ENCODE measurements at places on chromosomes 5 and 9.

GRCh38 chr5:72625332-72625731 lies 118.1 kb upstream of the ZNF366 start:
- no peak for DNase-seq

DNA sequence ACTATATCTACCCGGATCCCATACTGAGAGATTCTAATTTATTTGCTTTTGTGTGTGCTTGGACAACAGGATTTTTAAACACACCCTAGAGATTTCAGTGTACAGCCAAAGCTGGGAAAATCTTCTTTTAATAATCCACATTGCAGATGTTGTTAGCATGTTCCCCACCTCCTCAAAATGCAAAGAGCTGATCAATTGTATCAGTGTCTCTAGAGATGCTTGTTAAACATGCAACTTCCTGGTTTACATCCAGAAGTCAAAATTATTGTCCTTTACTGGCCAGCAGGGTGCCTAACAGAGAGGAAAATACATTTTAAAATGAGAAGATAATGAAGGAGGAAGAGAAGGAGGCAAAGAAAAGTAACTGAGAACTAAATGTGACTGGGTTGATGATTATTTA lies 793.3 kb downstream of the SEMA5A start:
- DNase-seq, result no peak

- no peak for DNase-seq
These were observed 513.7 kb upstream of the PTGER4 start for GRCh38 chr5:40165789-40166728.

- no peak for DNase-seq
These were observed 77.9 kb downstream of the ANXA1 start for GRCh38 chr9:73229543-73229942.

DNA sequence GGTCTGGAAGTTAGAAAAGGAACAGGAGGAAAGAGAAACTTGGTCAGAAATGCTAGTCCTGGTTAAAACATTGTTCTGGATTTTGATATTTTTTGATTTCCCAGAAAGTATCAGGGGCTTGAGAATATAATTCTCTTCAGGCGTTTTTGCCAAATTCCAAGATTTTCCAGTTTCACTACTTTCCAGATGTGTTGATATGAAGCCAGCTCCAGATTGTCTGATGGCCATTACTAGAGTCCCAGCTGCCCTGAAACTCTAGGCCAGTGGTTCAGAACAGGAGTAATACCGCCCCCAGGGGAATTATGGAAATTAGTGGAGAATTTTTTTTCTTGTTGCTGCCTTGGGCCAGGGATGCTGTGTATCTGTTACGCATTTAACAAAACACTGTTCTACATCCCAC lies 88.6 kb downstream of the KCNN2 start:
- no peak for DNase-seq

DNA sequence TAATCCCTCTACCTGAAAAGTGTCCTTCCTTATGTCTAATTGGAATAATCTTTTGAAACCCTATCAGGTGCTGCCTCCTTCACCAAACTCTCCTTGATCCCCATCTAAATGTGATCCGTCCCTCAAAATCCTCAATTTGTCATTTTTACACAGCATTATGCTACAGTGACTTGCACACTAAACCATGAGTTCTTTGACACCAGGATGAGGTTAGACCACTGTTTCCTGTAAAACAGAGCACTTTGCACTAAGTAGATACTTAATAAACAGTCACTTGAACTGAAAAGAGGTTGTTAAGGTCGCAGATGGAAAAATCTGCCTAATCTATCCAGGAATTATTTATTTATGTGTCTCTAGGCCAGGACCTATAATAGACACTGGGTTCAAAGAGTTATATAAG lies 44.2 kb upstream of the TLX3 start:
- no peak for DNase-seq

DNA sequence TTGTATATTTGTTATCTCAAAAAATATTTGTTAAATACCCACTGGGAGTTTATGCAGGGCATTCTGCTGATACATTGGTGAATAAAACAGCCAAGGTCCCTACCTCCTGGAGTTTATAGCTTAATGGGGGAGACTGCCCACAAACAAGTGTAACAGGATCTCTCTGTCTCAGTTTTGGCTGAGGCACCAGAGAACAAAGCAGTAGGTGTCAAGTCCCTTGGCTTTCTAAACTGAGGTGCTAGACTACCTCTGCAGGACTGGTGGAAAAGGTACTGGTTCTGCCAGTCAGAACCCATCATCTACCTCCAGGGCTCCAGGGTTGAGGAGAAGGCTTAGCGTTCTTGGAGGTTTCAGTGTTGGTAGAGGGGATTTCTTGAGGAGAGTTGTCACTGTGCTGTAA lies 188.4 kb upstream of the ELL2 start:
- DNase-seq, result no peak

- DNase-seq, result no peak
These were observed 23.1 kb downstream of the ADRB2 start for GRCh38 chr5:148849461-148849860.

DNA sequence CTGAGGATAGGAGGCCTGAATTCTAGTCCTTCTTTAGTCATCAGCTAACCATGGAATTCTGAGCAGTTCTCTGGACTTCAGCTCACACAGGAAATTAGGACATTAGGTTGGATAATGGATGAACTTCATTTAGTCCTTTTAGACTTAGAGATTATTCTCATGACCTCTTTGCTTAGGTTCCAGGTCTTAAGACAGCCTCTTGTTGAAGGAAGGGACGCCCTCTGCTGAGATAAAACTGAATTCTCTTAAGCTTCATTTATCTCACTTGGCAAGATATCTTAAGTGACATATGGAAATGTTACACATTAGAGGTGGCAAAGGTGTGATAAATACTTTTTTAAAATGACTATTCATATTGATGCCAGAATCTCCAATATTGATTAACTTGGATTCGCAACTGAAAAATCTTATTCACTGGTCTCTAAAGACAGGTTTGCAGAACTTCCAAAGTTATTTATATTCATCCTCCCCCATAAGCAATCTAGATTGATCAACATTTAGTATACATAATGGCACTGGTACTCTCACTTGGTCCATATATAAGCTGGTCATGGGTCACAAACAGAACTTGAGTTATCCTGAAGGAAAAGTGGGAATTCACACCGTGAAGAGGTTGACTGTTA lies 16.9 kb upstream of the ZNF366 start:
- peak; percentile 72 for DNase-seq

DNA sequence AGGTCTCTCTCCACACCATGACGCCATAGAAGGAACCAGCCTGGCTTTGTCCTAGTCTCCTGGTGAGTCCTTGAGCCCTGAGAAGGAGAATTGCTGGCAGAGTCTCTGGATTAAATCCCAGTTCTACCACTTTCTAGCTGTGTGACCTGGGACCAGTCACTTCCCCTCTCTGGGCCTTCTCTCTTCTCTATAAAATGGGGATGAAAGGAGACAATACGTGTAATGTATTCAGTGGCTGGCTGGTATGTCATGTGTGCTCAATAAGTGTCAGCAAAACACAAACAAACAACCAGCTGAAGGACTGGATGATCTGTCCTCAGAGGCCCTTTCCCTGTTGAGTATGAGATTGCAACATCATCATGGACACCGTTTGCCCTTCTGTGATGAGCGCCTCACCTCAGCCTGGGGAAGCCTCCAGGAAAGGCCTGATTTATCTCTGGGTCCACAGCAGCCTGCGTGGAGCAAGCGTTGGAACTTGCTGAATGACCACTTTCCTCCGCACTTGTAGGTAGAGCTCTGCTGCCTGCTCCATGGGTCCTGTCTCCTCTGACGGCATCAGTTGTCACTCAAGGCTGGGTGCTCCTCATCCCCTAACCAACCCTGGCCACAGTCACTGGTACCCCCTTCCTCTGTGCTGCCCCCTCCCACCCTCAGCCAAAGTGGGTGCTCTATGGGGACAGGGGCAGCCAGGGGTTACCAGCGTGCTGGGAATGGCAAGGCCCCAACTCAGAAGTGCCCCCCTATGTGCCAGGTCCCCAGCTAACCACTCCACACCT lies 3.6 kb upstream of the NR5A1 start:
- no peak for DNase-seq

DNA sequence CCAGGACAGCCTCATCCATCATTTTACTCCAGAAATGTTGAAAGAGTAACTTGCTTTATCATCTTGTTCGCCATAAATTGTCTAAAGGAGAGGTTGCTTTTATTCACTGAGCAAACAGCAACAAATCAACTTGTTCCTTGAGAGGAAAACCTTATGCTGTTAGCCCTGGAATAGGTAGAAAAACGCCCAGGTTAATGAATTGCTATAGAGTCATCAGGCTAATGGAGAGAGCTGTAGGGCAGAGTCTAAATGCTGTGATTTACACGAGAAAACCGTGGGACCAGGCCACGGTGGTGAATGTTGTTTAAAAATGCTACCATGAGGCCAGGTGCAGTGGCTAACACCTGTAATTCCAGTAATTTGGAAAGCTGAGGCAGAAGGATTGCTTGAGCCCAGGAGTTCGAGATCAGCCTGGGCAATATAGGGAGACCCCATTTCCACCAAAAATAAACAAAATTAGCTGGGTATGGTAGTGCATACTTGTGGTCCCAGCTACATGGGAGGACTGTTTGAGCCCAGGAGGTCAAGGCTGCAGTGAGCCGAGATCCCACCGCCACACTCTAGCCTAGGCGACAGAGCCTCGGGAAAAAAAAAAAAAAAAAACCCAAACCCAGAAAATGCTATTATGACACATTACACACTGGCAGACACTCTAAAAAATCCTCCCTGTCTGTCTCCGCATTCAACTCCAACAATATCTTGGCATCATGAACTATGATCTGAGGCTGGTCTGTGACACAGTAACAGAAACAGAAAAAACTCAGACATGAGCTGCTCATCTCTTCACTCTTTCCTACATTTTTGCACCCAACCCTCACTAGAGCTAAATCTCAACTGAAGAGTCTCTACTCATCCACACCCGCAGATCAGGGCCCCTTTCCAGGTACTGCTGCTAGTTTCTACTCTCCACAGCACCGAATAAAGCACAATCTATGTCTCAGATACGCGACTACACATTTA lies 118.6 kb upstream of the RETREG1 start:
- no peak for DNase-seq

- DNase-seq, result no peak
These were observed 6.9 kb upstream of the NIPSNAP3A start for GRCh38 chr9:104740621-104741020.

DNA sequence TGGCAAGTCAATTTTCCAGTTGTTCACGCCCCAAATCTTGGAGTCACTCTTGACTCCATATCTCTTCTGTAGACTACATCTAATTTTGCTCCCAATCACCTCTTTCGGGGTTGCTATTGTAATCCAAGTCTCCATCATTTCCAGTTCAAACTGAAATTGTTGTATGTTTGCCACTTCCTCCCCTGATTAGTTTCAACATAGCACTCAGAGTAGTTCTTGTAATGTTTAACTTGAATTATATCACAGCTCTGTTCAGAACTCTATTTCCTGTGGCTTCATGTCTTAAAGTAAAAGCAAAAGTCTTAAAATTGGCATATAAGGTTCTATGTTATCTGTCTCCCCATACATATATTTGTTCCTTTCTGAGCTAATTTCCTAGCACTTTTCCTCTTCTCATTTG lies 348.5 kb upstream of the RIOK2 start:
- no peak for DNase-seq

DNA sequence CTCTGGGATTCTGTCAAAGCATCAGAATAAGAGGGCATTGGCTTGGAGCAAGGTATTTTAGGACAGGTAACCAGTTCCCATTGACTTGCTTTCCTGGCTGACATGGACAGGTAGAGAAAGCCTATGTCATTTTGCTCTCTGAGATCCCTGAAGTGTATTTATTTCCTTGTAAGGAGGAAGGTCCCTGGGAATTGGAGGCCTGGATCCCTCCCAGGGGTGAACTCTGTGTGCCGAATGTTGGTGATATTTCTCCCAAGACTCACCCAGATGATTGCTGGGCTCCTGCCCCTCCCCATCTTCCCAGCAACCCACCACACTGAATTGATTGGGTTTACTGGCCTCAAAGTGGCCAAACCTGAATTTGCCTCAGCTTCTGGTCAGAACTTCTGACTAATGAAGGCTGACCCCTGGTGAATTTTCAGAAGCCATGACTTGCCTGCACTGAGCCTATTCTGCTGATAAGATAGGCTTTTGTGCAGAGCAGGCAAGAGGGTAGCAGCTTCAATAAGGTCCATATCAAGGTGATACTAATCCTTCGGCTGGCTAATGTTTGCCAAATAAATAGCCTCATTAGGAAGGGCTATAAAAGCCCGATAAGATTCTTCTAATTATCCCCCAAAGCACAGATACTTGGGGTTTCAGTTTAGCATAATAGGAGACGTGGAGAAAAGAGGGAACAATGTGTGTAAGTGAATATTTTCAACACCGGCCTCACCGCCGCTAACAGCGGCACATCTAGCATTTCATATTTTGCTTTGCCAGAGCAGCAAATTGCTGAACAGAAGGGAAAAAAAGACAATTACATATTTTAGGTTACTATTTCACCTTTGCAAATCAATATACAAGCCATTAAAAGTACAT lies 152.9 kb upstream of the PITX1 start:
- DNase-seq, result no peak

DNA sequence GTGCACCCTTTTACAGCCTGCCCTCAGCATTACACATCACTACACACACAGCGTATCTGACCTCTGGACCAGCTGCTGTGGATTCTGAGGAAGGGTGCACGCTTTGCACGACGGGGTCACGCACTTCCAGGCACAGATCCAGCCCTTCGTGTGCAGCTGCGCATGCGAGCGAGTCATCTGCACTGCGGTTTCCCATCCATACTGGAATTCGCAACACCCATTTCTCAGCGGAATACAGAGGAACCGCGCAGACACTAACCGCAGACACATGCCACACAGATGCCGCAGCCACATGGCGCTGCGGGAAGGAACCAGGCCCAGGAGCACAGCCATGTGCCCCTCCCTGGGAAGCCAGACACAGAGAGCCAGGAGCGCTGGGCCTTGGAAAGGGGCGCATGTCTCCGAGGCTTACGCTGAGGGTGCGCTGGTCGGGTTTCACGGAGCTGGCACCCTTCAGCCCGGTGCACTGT lies 43.5 kb downstream of the PNPLA7 start:
- DNase-seq, result no peak

- no peak for DNase-seq
These were observed 1.5 kb downstream of the IGFBPL1 start for GRCh38 chr9:38422555-38423260.

DNA sequence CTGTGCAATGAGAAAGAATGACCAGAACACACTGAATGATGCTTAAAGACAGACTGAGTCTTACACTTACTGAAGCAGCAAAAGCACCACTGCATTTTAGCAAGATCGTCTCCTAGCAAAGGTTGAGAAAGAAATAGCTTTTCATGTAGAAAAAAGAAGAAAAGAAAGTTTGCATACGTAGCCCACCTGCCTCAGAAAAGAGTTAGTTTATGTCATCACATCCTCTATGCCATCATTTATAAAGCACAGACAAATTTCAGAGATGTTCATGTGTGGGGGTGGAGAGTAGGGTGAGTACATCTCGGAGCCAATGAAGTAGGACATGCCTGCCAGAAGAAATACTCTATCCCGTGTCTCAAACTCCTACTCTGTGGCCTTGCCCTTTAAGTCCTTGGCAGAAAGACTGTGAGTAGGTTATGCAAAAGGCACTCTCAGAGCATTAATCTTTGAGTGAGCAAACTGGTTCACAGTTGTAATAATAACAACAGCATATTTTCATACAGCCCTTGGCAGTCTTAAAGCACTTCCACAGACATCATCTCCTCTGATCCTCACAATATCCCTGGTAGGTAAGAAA lies 22.4 kb downstream of the NRG2 start:
- no peak for DNase-seq

Data from pons (tissue), 1 donor.